COLO829 (cell line): ENCODE measurements at places on chromosomes 1 and 21.

DNA sequence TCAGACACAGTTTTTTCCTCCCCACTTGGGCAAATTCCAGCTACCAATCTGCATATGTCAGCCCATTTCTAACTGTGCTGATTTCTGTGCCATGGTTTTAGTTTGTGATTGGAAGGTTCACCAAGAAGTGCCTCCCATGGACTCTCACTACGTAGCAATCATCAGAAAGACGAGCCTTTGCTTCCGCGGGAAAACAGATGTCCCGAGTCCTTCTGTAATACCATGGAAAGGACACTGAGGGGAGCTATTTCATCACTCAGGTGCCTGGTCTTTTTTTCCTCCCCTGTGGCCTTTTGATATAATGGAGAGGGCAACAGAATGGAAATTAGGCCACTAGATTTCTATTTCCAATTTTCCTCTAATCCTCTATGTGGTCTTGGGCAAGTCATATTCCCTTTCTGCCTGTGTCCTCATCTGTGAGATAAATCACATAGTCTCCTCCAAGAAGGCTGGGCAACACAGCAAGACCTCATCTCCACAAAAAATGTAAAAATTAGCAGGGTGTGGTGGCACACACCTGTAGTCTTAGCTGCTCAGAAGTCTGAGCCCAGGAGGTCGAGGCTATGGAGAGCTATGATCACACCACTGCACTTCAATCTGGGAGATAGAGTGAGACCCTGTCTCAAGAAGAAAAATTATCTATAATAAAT, 24.8 kb downstream of the LEMD1 start:
- DNase-seq, result peak; percentile 87

DNA sequence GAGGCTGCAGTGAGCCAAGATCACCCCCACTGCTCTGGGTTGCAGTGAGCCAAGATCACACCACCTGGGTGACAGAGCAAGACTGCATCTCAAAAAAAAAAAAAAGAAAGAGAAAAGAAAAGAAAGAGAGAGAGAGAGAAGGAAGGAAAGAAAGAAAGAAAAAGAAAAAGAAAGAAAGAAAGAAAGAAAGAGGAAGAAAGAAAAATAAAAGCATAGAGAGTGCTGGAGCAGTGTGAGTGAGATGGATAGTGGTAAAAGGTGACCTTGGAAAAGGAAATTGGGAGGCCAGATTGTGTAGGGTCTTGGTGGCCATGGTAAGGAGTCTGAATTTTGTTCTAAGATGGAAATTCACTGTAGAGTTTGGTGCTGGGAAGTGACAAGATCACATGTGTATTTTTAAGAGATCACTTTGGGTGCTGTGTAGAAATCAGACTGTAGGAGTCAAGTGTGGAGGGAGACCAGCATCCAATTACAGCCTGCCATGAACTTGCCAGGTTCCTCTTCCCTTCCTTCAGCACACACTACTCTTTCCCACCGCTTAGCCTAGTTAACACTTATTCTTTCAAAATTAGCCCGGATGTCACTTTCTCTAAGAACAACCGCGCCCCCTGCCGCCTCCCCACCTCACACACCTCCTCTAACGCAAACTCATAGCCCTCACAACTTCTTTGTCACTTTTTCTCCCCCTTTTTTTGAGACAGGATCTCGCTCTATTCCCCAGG, 17.9 kb downstream of the MTX1 start:
- DNase-seq, result peak; percentile 80

DNA sequence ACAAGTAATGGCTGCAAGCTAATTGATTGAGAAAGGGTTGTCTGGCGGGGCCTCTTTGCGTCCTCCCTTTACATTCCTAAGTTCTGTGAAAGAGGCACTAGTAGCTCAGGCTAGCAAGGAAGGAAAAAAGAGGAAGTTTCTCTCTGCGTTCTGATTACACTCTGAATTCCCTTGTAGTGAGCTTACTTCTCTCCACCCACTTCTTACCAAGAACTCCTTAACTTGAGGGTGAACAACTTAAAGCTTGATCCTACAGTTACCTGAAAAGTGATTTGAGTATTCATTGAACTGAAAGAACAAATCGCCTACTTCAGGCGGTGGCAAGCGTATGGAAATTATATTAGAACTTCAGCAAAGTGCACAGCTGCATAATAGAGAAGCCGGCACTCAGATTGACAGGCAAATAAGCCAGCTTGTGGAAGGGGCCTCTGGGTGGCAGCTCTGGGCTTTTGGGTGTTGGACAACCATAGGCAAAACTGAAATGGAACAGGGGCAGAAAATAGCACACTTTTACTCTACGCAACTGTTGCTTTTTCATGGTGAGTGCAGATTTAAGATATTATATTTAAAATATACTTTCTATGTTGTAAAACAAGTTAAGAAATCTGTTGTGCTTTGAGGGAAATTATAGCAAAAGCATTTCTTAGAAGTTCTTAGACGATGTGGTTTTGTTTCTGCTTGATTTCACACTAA, 464.5 kb downstream of the USP25 start:
- DNase-seq, result peak; percentile 22

GRCh38 chr1:172867216-172867818, 183.4 kb downstream of the TNFSF18 start:
- DNase-seq, result no peak

DNA sequence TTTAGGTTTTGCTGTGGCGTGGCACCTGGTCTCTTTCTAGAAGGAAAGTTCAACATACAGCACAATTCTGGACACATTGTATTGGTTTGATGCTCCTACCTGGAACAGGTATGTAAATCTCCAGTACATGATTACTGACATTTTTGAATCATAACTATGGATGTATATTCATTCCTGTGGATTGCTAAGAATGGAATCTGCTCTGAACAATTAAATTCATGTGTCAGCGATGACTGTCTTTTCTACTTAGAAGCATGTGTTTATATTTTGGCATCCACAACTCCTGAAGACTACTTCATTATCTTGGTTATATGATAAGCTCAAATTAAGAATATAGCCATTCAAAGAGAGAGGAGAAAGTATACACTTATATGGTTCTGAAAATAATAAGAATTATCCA, 291.8 kb downstream of the CHRM3 start:
- DNase-seq, result no peak
